ENCODE measurements at places on chromosomes 3 and 15.

- DNase-seq = no peak
These were observed 16.5 kb upstream of the USP50 start for GRCh38 chr15:50562735-50563640.

- DNase-seq = no peak
These were observed 520.0 kb downstream of the MECOM start for GRCh38 chr3:169143506-169143905.

DNA sequence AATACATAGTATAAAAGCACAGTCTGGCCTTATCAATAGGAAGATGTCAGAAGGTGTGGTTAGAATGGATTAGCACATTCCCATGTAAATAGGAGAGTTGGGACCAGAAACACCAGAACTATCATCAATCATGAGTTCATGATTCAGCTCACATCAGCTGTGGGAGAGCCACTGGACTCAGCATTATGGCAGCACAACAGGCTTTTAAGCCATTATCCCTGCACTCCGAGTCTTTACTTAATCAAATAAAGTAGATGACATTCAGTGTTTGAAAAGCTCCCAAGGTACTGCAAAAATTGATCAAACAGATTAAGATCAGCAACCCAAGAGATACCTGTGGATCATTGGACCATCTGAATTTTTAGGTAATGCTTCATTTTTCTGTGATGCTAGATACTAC lies 24.7 kb downstream of the PARP14 start:
- DNase-seq = no peak

DNA sequence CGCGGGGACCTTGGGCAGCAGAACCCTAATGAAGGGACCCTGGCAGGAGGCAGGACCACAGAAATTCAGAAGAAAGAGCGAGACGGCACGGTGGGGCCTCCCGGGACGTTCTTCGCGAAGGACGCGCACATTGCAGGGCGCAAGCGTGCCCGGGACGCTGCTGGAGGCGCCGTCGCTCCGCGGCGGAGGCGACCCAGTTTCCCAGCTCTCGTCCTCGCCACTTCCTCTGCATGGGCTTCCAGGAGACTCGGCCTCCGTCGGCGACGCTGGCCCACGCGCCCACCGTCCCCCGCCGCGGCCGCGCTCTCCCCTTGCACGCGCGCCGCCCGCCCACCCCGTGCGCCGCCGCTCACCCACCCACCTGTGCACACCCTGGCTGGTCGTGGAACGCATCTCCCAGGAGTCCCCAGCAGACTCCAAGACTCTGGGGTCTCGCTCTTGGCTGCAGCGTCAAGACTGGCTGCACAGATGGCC lies 31.8 kb upstream of the SMAD3 start:
- no peak for DNase-seq

- DNase-seq = no peak
These were observed 104.9 kb upstream of the FLNB start for GRCh38 chr3:57903124-57903890.

GRCh38 chr3:140441006-140441405 lies 236.9 kb upstream of the TRIM42 start:
- no peak for DNase-seq

DNA sequence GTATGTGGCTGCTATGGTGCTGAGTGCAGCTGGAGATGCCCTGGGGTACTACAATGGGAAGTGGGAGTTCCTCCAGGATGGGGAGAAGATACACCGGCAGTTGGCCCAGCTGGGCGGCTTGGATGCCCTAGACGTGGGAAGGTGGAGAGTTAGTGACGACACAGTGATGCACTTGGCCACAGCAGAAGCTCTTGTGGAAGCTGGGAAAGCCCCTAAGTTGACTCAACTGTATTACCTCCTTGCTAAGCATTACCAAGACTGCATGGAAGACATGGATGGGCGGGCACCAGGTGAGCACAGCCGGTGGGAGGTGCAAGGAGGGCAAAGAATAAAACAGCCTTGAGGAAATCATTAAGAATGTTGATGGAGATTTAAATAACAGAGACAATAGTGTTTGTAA lies 2.9 kb downstream of the ADPRH start:
- DNase-seq = no peak

GRCh38 chr3:113545594-113545993 lies 13.2 kb downstream of the SIDT1 start:
- no peak for DNase-seq

DNA sequence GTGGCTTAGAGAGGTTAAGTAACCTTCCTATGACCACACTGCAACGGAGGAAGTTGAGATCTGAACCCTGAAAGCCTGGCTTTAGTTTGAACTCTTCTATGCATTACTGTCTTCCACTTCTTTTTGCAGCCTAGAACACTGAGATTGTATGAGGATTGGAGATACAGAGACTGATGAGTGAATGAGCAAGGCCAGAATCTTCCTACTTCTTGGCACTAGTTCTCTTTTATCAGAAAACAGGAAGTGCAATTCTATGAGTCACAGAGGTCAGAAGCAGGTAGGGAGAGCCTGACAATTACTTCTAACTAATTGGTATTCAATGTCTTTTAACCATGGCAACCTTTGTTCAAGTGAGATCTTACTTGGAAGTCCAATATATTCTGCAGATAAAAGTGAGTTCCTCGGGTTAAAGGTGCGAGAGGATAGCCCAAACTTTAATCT lies 219.0 kb downstream of the SHQ1 start:
- DNase-seq = no peak

GRCh38 chr3:98341758-98342157 lies 11.9 kb upstream of the OR5K4 start:
- no peak for DNase-seq

GRCh38 chr3:64392001-64392400 lies 166.7 kb upstream of the PRICKLE2 start:
- no peak for DNase-seq

DNA sequence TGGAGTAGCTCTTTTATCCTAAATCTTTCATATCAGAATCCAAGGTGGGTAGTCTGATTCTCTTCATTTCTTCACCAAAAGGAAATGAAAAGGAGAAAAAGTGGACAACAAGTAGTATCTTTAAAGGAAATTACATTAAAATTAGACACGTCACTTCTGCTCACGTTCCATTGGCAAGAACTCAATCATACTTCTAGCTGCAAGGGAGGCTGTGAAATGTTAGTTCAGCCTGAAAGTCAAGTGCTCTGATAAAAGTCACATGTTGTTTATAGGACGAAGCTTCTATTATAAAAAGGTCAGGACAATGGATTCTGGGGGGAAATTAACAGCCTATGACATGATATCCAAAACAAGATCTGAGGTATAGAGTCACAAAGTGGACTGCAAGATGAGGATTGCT lies 164.6 kb upstream of the MCTP2 start:
- no peak for DNase-seq

- no peak for DNase-seq
These were observed 29.5 kb downstream of the P2RY14 start for GRCh38 chr3:151248772-151249337.

DNA sequence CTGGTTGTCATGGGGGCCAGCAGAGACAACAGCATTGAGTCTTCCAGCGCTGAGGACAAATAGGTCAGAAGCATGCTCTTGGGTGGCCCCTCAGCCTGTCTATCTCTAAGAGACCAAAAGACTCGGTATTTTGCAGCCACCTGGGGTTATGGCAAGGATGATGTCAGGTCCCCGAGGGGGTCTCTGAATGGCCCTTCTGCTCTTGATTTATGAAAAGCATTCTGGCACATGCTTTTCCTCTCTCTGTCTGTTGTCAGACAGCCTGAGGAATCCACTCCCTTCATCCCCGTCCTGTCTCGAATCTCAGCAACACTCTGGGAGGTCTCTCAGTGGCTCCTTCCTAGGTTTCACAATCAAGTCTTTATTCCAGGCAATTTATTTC lies 156.6 kb upstream of the RGMA start:
- DNase-seq = no peak

- no peak for DNase-seq
These were observed 71.3 kb upstream of the CTXND1 start for GRCh38 chr15:80323285-80323684.

GRCh38 chr3:196207159-196207832 lies 3.9 kb downstream of the ZDHHC19 start:
- DNase-seq = no peak

DNA sequence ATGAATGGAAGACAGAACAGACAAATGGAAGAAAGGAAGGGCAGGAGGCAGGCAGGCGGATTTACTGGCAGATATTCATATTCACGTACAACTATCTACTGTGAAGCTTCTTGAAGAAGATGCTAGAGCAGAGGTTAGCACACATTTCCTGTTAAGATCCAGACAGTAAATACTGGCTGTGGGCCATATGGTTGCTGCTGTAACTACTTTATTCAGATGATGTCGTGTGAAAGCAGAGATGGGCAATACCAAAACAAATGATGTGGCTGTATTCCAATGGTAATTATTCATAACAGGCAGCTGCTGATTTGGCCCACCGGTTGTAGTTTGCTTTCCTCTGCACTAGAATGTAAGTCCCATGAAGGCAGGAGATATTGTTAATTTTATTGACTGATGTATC lies 115.7 kb upstream of the PRTG start:
- no peak for DNase-seq

GRCh38 chr15:71601038-71601834 lies 209.1 kb upstream of the NR2E3 start:
- DNase-seq = no peak

- DNase-seq = no peak
These were observed 2.7 kb downstream of the CD47 start for GRCh38 chr3:108088146-108088545.

DNA sequence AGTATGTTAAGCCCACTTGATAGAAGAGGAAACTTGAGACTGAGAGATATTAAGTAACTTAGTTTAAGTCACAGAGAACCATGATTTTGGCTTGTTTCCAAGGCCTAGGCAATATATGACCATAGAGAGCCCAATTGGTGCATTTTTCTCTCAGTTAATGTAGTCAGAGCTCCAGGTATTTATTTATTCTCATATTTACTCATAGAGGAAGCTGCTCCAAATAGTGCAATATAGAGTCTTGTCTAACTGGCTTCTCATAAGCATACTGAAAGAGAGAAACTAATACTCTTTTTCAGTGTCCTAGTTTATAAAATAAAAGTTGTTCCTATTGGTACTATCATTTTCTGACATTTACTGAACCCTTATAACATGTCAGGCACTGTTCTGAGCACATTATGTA lies 15.2 kb downstream of the TRNT1 start:
- no peak for DNase-seq

GRCh38 chr15:101501703-101502373 lies 12.3 kb upstream of the PCSK6 start:
- no peak for DNase-seq

DNA sequence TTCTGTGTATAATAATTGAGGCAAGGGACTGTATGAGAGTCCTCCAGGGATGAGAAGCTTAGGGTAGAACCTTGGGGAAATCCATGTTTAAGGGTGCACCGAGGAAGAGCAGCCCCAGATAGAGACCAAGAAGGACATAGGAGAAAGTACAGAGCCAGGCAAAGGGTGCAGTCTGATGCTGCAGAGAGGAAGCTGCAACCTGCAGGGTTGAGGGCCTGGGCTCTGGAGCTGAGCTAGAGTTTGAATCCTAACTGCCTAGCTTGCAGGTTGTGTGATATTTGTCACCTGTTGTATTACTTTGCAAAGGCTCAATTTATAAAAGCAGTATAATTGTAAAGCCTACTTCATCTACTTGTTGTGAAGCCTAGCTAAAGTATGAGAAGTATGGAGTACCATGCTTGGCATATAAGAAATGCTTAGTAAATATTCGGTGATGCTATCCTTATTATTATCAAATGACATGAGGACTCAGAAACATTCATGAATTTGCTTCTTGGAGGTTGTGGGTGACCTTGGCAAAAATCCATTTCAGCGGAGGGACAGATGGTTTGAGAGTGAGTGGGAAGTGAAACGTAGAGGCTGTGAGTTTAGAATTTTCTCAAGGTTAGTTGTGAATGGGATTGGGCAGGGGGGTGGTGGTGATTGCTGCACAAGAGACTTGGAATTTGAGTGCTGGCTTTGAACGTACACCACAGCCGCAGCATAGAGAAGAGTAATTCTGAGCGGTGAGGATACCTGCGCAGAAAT lies 43.8 kb downstream of the PLCL2 start:
- no peak for DNase-seq

GRCh38 chr3:70822669-70823068 lies 510.2 kb upstream of the MDFIC2 start:
- no peak for DNase-seq

- DNase-seq = no peak
These were observed 224.2 kb upstream of the CHRNA7 start for GRCh38 chr15:31806106-31806505.

- no peak for DNase-seq
These were observed 30.0 kb upstream of the SLC6A1 start for GRCh38 chr3:10962481-10963036.

DNA sequence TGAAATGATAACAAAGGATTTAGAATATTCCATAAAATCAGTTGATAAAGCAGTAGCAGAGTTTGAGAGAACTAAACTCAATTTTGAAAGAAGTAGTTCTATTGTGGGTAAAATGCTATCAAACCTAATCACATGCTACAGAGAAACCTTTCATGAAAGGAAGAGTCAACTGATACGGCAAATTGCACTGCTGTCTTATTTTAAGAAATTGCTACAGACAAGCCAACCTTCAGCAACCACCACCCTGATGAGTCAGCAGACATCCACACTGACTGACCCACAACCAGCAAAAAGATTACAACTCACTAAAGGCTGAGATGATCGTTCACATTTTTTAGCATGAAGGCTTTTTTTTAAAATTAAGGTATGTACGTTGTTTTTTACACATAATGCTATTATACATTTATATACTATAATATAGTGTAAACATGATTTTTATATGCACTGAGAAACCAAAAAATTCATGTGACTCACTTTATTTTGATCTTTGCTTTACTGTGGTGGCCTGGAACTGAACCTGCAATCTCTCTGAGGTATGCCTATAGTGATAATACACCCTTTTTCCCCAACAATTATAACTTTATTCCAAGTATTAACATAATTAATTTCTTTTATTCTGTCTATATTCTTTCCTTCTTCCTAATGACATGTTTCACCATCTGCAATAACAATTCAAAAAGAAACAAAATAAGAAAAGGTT lies 109.9 kb downstream of the TBC1D5 start:
- no peak for DNase-seq

- DNase-seq = no peak
These were observed 98.5 kb upstream of the ROBO2 start for GRCh38 chr3:76941376-76941775.
